NCI-H748 treated with DMSO at 0.1 percent for 48 hours (cell line): ENCODE measurements at places on chromosomes 5 and 9.

- peak; percentile 99 for DNase-seq
Measured at GRCh38 chr5:23507278-23507685, at the start of gene PRDM9. Gene PRDM9 (plus strand): TSS chr5:23507609. CDS start chr5:23509034, 1,425 bp downstream.

GRCh38 chr9:128946571-128947276 lies 679 bp downstream of the DOLK start:
- DNase-seq, result no peak

GRCh38 chr9:96367943-96368342 lies 15.6 kb downstream of the SLC35D2 start:
- DNase-seq, result no peak

DNA sequence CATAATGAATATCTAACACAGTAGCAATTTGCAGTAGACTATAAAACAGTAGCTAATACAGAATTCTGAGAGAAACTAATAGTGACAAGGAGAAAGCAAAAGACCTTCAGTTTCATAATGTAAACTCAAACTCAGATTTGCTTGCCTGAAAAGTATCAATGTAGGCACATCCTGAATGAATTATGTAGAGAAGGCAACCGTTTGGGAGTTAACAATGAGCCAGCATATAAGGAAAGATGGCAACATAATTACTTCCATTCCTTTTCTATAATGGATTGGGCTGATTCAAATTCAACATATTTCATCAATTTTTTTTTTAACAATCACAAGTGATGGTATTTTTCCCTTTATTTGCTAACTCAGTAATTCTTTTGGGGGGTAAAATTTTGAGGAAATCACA lies 261.6 kb downstream of the SEMA5A start:
- DNase-seq, result no peak

- DNase-seq, result no peak
Measured at GRCh38 chr9:130254747-130255630, 10.6 kb upstream of the HMCN2 start.
